Fibroblast of the aortic adventitia (primary cell): ENCODE measurements at places on chromosomes 16 and 17.

DNA sequence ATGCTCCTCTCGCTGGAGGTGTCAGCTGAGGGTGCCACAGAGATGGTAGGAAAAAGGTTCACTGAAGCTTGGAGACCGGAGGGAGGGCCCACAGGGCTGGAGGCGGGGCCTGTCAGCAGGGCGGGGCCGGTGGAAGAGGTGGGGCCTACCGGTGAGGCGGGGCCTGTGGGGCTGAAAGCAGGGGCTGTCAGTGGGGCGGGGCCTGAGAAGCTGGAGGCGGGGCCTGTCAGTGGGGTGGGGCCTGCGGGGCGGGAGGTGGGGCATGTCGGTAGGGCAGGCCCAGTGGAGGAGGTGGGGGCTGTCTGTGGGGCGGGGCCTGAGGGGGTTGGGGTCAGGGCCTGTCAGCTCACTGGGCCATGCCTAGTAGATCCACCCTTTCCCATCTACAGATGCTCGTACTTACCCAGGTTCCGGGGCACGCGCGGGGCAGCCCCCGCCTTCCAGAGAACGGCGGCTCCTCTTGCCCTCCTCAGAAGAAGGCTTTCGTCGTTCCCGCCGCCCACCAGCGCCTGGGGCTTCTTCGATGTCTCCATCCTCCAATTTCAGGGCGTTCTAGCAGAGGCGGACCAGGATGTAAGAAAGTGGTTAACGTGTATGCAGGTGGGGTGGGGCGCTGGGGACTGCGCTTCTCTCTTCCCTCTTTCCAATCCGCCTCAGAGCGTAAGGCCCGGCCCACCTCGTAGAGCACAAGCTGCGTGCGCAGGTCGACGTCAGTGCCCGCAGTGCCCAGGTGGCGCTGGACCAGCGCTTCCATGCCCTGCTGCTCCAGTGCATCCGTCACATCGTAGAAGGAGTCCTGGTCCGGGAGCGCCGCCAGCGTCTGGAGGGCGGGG, 9.8 kb downstream of the TMEM208 start:
- DNase-seq: peak; percentile 22

DNA sequence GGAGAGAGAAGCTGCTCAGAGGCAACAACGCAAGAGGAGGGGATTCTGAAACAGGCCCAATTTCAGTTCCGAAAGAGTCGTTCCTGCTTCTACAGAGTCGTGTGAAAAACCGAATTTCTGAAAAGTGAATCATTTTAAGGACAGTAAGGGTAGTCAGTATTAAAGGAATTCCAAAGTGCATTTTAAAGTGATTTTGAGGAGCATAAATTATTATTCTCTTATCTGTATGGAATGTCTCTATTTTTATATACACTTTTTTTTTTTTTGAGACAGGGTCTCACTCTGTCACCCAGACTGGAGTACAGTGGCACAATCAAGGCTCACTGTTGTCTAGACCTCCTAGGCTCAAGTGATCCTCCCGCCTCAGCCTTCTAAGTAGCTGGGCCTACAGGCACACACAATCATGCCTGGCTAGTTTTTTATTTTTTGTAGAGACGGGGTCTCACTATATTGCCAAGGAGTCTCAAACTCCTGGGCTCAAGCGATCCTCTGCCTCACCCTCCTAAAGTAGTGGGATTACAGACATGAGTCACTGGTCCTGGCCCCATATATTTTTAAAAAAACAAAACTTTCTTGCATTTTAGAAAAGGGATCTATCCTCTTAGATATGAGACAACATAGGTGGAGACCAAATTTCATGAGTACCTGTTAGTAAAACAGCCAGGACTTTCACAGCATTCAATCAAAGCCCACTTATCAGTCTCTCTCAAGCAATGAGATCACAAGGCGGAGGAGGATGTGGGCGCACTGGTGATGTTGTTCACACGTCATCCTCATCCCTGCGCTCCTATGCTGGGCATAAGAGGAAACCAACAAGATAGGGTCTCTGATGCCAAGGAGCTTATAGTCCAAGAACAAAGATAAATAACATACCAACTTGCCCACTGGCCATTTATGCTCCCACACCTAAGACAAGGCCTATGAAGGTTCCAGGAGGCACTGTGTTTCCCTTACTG, 53.2 kb downstream of the SMG6 start:
- DNase-seq: no peak

DNA sequence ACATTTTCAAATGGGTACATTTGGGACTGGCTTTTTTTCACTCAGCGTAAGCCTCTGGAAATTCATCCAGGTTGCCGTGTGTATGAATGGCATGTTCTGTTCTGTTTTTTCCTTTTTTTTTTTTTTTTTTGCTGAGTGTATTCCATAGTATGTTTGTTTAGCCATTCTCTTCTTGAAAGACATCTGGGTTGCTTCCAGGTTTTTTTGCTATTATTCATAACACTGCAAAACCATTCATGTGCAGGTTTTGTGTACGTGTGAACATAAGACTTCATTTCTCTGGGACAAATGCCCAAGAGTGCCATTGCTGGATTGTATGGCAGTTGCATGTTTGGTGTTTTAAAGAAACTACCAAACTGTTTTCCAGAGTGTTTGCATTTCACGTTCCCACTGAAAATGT, 335.9 kb upstream of the TNRC6C start:
- DNase-seq: no peak

GRCh38 chr16:53984936-53985335, 281.0 kb downstream of the FTO start:
- no peak for DNase-seq

DNA sequence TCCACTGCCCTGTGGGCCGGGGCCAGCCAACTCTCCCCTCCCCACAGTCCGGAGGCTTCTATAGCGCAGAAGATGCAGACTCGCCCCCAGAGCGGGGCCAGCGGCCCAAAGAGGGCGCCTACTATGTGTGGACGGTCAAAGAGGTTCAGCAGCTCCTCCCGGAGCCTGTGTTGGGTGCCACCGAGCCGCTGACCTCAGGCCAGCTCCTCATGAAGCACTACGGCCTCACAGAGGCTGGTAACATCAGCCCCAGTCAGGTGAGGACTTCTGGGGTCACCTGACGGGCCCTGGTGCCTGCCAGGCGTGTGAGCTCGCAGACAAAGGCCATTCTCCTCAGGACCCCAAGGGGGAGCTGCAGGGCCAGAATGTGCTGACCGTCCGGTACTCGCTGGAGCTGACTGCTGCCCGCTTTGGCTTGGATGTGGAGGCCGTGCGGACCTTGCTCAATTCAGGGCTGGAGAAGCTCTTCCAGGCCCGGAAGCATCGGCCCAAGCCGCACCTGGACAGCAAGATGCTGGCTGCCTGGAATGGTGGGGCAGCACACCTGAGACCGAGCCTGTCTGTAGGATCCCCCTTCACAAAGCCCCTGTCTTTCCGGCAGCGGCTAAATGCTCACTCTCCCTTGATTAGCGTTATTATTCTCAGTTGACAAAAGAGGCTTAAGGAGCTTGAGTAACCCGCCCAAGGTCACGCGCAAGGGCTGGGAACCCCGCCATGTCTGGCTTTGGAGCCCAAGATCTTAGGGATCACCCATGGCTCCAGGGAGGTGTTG, 3.9 kb downstream of the SPATA20 start:
- peak; percentile 92 for DNase-seq

GRCh38 chr16:57479205-57479975, 6.9 kb downstream of the DOK4 start:
- DNase-seq: peak; percentile 74

- DNase-seq: no peak
Measured at GRCh38 chr16:64406770-64407181, 715.1 kb downstream of the CDH11 start.

DNA sequence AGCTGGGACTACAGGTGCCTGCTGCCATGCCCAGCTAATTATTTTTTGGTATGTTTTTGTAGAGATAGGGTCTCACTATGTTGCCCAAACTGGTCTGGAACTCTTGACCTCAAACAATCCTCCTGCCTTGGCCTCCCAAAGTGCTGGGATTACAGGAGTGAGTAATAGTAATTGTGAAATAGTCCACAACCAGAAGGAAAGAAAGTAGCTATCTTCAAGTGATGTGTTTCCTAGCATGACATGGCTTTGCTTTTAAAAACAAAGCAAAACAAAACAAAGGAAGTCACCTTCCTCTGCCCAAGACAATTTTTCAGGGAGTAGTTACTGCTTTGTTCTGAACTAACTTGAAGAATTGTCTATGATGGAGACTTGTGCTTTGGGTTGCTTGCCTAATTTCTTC, 27.0 kb downstream of the ATP6V0A1 start:
- DNase-seq: no peak

- DNase-seq: no peak
Measured at GRCh38 chr17:83159204-83160049, 80.0 kb downstream of the METRNL start.

DNA sequence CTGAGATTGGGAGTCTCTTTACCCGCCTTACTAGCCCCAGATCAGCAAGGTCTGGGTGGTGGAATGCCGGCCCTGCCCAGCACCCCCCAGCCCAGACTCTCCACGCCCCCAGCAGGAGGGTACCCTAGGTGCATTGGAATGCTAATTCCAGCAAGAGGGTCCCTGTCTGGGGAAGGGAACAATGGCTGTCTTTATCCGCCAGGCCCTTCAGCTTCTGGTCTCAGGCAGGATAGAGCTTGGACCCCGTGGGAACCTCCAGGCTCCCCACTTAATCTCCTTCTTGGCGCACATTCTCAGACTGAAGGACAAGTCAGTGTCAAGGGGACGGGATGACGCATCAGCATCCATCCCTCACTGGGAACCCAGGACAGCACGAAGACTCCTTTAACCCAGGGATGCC, 85.1 kb downstream of the LITAF start:
- no peak for DNase-seq

DNA sequence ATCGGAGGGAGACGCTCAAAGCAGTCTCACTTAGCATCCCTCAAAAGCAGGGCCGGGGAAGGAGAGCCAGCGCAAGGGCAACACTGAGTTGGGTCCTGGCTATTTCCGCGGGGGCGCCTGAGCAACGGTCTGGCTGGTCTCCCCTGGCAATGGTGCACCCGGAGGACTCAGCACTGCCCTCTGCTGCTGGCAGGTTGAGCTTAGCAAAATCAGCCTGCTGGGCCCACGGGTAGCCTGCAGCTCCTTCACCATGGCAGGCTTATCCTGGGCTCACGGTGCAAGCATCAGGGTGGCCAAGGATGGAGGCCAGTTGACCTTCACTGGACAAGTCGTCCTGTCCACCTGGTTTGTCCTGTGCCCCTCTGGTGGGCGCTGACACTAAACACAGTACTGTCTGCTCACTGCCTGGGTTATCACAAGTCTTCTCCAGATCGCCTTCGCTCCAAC, 14.4 kb upstream of the ALDH3A1 start:
- DNase-seq: peak; percentile 61

GRCh38 chr17:62676952-62677596, 49.6 kb downstream of the MRC2 start:
- DNase-seq: no peak

- no peak for DNase-seq
Measured at GRCh38 chr16:79593074-79593531, 7.4 kb downstream of the MAF start.

DNA sequence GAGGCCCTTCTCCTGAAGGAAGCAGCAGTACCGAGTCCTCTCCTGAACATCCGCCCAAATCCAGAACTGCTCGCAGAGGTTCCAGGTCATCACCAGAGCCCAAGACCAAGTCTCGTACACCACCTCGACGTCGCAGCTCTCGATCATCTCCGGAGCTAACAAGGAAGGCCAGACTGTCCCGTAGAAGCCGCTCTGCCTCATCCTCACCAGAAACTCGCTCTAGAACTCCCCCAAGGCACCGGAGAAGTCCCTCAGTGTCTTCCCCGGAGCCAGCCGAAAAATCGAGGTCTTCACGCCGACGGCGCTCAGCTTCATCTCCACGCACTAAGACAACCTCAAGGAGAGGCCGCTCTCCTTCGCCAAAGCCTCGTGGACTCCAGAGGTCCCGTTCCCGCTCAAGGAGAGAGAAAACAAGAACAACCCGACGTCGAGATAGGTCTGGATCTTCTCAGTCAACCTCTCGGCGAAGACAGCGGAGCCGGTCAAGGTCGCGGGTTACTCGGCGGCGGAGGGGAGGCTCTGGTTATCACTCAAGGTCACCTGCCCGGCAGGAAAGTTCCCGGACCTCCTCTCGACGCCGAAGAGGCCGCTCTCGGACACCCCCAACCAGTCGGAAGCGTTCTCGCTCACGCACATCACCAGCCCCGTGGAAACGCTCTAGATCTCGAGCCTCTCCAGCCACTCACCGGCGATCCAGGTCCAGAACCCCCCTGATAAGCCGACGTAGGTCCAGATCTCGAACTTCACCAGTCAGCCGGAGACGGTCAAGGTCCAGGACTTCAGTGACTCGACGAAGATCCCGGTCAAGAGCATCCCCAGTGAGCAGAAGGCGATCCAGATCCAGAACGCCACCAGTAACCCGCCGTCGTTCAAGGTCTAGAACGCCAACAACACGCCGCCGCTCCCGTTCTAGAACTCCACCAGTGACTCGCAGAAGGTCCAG, 11.3 kb downstream of the ELOB start:
- no peak for DNase-seq

DNA sequence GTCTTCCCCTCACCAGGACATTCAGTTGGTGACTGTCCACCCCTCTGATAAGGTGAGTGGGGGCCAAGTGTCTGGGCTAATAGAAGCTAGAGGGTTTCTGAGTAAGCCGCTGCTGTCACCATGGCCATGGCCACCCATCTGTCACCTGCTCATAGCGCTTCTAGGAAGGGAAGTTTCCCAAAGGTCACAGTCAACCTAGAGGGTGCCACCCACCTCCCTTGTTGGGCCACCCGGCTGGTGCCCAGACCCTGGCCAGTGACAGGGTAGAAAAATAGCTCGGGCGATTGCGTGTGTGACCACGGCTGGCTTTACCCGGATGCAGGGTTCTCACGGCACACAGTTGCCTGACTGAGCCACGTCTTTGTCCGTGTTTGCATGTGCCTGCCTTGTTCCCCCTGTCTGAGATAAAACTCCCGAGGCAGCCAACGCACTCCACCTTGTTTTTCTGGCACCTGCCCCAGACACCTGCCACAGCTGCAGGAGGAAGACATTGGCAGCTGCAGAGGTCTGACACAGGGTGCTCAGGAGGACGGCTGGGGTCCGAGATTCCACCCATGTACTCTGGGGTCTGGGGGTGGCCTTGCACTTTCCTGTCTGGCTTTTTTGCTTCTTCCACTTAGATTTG, 809 bp downstream of the PIRT start:
- DNase-seq: no peak

DNA sequence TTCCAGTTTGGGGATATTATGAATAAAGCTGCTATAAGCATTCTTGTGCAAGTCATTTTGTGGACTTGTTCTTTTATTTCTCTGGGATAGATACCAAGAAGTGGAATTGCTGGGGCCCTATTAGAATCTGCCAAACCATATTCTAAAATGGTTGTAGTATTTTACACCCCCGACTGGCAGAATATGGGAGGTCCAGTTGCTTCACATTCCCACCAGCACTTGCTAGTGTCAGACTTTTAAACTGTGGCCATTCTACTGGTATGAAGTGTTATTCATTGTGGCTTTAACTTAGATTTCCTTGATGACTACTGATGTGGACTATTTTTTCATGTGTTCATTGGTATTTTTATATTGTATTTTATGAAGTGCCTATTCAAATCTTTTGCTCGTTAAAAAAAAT, 18.1 kb upstream of the NUP93 start:
- DNase-seq: no peak
